Stimulated activated effector memory CD8-positive, alpha-beta T cell treated with anti-CD3 and anti-CD28 coated beads, Interleukin-12 subunit alpha, Interleukin-12 subunit beta, amount 100 ng/mL, for 72 hours (primary cell): ENCODE measurements at places on chromosomes 5 and 9.

GRCh38 chr5:52805615-52806014, 17.9 kb downstream of the ITGA1 start:
- no peak for DNase-seq

GRCh38 chr5:26031481-26031880, 1006.9 kb downstream of the CDH9 start:
- DNase-seq, result no peak

- DNase-seq, result no peak
Measured at GRCh38 chr5:169860585-169860984, 119.7 kb downstream of the INSYN2B start.

GRCh38 chr5:58440901-58441460, 18.9 kb downstream of the PLK2 start:
- DNase-seq, result no peak

DNA sequence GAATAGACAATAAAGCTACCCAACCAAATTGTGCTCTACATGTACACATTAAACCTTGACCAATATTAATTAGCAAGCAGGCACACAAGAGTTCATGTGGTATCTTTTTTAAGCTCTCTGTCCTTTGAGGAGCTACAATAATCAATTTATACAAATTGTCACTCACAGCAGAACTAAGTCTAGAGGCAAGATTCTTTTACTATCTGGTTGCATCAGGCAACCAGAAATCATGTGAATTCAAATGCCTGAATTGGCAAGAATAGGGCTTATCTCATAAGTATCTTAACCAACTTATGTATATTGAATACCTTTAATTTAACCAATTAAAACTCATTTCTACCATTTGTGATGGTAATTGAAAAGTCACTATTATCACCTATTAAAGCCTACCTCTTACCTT, 145.5 kb upstream of the HAPLN1 start:
- DNase-seq, result no peak

- DNase-seq, result no peak
Measured at GRCh38 chr9:125867751-125868415, 120.7 kb downstream of the PBX3 start.

GRCh38 chr9:125549465-125549871, 157.5 kb downstream of the MAPKAP1 start:
- DNase-seq, result no peak

- DNase-seq, result no peak
Measured at GRCh38 chr9:119986713-119987112, 593.3 kb downstream of the CDK5RAP2 start.

GRCh38 chr5:143860211-143860610, 48.2 kb downstream of the HMHB1 start:
- DNase-seq, result no peak

DNA sequence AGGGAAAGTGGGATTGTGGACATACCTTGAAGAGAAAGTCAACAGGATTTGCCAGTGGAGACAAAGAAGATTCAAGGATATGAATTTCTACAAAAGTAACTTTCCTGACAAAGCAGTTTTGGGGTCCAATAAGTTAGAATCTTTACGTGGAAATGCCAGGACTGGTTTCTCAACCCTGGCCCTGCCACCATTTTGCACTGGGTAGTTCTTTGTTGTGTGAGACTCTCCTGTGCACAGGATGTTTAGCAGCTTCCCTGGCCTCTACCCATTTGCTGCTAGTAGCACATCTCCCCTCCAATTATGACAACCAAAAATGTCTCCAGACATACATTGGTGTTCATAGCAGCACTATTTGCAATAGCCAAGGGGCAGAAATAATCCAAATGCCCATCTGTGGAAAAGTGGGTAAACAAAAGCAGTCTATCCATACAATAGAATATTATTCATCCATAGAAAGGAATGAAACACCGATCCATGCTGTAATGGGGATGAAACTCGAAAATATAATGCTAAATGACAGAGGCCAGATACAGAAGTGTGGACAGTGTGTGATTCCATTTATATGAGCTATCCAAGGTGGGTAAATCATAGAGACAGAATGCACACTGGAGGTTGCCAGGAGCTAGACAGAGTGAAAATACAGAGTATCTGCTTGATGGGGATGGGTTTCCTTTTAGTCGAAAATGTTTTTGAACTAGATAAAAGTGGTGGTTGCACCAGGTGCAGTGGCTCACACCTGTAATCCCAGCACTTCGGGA, 91.4 kb downstream of the NSUN2 start:
- DNase-seq, result no peak

GRCh38 chr5:92402045-92402444, 1018.9 kb upstream of the ARRDC3 start:
- DNase-seq, result no peak

DNA sequence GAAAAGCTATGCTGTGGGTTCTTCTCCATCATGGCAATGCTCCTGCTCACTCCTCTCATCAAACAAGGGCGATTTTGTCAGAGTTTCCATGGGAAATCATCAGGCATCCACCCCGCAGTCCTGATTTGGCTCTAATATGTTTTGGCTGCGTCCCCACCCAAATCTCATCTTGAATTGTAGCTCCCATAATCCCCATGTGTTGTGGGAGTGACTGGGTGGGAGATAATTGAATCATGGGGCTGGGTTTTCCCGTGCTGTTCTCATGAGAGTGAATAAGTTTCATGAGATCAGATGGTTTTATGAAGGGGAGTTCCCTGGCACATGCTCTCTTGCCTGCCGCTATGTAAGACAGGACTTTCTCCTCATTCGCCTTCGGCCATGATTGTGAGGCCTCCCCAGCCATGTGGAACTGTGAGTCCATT, 163.8 kb downstream of the GADD45G start:
- no peak for DNase-seq
